ENCODE measurements at places on chromosomes 3 and 15.

DNA sequence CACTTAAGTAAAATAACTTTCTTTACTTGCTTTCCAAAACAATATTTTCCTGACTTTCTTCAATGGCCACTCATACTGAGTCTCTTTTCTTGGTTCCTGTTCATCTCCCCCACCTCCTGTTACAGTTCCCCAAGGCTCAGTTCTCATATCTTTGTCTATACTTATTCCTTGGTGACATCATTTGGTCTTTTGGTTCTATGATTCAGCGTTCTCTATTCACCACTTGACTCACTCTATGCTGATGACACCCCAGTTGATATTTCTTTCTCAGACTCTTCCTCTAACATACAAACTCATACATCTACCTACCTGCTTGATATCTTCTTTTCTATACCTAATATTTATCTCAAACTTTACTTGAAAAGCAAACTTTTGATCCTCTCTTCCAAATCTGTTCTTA, 85.0 kb upstream of the P3H2 start:
- no peak for DNase-seq

DNA sequence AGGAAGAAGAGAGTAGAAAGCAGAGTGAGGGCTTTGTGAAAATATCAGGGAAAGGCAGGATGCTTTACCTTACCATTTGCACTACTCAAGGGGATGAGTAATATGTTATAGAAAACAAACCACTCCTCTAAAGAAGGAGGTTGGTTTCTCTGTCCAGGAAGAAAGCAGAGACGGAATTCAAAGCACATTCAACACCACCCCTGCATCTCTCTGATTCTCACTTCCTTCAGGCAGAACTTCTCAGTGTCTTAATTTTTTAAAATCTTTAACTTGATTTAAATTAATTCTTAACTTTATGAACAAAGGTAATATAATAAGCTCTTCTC, 82.4 kb downstream of the NR2F2 start:
- no peak for DNase-seq

GRCh38 chr3:137669519-137670060, 94.5 kb upstream of the SOX14 start:
- DNase-seq = no peak

- peak; percentile 1 for DNase-seq
These were observed 470.4 kb upstream of the ROBO1 start for GRCh38 chr3:80238152-80238551.

DNA sequence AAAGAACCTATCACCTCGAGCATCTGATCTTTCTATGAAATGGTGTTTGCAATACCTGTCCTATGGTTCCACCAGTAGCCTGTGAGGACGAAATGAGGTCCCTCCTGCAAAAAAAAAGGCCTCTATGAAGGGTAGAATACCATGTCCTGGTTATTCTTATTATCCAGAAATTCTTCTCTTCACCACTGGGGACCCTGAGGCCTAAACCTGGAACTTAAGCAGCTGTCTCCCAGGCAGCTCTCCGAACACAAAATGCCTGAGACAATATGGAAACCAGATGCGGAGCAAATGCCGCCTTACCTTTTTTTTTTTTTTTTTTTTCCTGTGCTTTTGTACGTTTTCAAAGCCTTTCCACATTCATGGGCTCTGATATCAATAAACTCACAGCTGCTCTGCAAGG, 62.1 kb upstream of the WNT5A start:
- DNase-seq = peak; percentile 26

DNA sequence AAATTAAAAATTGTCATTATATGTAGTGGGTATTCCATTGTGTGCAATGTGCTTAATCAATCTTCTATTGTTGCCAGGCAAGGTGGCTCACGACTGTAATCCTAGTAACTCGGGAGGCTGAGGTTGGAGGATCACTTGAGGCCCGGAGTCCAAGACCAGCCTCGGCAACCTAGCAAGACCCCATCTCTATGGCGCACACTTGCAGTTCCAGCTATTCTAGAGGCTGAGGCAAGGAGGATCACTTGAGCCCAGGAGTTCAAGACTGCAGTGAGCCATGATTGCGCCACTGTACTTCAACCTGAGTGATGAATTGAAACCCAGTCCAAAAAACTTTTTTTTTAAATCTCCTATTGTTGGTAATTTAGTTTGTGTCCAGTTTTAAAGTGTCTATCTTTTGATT, 33.4 kb upstream of the ABHD2 start:
- no peak for DNase-seq

- no peak for DNase-seq
These were observed 8.5 kb upstream of the ZBED2 start for GRCh38 chr3:111603679-111604078.

DNA sequence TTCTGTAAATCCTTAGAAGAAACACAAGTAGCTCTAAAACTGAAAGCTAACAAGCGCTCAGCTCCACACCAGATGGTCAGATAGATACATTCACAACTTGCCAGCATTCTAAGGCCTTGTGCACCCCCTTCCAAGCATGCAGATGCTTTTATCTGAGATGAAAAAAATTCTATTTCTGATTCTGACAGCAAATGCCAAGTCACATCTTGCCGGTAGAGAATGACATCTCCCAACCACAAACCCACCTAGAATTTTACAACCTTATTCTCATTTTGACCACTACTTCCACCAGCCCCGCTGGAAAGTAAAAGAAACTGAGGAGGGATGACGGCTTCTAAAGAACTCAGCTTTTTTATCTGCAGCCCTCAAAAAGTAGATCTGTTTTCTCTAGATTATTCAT, 57.7 kb downstream of the SUMF1 start:
- DNase-seq = no peak

DNA sequence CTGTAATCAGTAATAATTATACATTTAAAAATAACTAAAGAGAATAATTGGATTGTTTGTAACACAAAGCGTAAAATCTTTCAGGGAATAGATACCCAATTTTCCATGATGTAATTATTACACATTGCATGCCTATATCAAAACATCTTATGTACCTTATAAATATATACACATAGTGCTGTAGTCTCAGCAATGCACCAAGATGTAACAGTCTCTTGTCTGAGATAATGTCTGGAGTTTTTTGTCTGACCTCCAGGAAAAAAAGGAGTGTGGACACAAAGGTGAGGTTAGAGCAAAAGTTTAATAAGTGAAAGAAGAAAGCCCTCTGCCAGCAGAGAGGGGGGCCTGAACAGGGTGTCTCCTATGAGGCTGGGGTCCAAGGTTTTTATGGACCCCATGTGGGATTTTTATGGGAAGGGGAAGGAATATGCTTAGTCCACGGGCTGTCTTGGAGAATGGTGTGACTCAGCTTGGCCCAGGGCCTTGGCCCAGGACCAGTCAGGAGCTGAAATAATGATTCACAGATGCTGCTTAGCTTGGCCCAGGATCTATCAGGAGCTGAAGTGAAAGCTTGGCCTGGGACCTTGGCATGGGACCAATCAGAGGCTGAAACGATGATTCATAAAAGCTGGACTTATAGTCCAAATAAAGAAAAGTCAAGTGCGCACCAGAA, 545.0 kb downstream of the ZPLD1 start:
- peak; percentile 98 for DNase-seq

DNA sequence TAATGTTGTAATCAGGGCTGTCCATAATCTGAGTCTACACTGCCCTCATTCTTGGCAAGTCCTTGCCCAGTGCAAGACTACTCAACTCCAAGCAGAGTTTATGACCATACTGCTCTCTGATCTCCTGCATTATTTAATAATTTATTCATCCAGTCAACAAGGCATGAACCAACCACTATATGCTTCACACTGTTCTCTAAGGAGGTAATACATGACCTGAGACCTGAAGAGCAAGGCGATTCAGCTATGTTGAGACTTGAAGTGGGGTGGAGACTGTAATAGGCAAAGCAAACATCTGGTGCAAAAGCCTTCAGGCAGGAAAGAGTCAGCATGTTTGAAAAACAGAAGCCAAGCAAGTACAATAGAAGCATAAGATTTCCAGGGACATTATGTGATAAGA, 1362.8 kb downstream of the ROBO2 start:
- DNase-seq = no peak

GRCh38 chr3:124063197-124063909, 71.4 kb upstream of the ROPN1 start:
- DNase-seq = peak; percentile 16

- DNase-seq = peak; percentile 39
These were observed 57.5 kb upstream of the ACAN start for GRCh38 chr15:88745696-88746095.

Data from umbilical cord (tissue), 2 donors.